ENCODE measurements at places on chromosomes 13 and 19.

GRCh38 chr19:15584541-15585115 lies 30.4 kb upstream of the CYP4F8 start:
- peak; percentile 66 for DNase-seq

- peak; percentile 33 for DNase-seq
These were observed 16.1 kb downstream of the MKNK2 start for GRCh38 chr19:2034729-2035589.

- no peak for DNase-seq
These were observed 24.4 kb downstream of the ELF1 start for GRCh38 chr13:40994581-40995230.

- no peak for DNase-seq
These were observed 1261.3 kb upstream of the SPRY2 start for GRCh38 chr13:81602241-81602640.

GRCh38 chr13:64755961-64756360 lies 2474.2 kb downstream of the PCDH9 start:
- no peak for DNase-seq

GRCh38 chr19:18629166-18630088 lies 7.4 kb upstream of the KLHL26 start:
- no peak for DNase-seq

DNA sequence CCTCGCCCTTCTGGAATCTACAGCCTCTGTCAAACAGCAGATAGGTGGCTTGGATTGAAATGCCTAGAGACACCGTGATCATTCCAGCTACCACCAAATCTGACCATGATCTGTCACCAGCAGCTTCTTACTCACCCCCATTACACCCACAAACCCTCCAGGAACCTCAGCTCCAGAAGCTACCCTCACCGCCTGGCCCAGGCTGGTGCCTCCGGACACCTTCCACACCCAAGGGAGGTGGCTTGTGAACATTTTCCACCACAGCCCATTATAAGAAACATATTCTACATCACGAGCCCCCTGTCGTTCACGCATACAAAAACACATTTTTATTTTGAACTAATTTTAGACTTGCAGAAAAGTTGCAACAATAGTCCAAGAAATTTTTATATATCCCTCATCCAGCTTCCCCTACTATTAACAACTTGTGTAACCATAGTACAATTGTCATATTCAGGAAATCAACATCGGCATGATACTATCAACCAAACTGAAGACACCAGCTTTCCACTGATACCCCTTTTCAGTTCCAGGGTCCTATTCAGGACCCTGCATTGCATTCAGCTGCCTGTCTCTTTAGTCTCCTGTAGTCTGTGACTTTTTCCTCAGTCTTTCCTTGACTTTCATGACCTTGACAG lies 15.4 kb upstream of the UBE2L5 start:
- DNase-seq, result no peak

- DNase-seq, result no peak
These were observed 8.7 kb upstream of the IGFL3 start for GRCh38 chr19:46133101-46133627.

GRCh38 chr13:68851026-68851425 lies 1256.6 kb upstream of the ATXN8OS start:
- no peak for DNase-seq

DNA sequence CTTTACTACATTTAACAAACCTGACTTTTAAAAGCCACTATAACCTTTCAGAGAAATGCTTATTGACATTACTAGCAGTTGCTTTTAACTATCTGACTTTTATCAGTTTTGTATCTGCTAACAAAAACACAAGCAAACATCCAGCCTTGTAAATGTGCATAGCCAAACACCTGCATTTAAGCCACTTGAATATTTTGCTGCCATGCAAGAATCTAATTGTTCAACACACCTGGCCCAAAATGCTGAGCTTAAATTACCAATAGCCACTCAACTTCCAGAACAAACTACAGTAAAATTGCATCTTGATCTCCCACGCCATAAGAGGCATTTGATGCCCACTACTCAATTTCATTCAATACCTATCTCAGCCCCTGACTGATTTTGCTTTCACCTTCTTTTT lies 9.3 kb downstream of the ZIC5 start:
- DNase-seq, result no peak

DNA sequence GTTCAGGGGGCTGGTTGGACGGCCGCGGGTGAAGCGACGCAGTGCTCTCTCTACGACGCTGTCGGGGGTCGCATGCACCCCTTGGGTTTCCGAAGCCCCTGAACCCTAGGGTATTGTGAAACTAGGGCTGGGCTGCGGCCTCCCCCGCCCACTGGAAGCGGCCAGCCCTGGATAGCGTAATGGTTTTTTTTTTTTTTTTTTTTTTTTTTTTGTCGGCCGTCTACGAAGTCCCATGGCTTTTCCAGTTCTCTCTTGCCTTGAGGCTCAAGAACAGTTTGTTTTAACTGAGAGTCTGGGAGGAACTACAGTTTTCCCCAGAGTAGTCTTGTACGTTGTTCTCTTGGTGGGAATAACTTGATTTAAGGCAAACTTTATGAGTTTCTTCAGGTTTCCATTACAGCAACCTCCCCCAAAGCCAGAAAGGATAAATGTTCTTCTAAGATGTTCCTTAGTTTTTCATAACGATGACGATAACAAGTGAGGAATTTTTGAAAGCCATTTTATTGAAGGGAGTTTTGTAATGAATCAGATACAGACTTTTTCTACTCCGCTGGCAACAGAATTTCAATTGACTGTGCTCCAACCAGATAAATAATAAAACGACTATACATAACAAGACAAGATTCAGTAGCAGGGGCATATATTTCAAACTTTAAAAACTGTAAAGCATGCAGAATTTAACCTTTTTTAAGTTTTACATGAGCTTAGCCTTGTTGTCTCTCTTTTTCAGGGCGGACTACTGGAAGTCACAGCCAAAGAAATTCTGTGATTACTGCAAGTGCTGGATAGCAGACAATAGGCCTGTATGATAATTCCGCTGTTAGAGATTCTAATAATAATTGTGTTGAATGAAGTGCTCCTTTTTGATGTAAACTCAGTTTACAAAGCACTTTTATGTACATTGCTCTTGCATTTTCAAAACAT lies 867 bp downstream of the WBP4 start:
- no peak for DNase-seq

DNA sequence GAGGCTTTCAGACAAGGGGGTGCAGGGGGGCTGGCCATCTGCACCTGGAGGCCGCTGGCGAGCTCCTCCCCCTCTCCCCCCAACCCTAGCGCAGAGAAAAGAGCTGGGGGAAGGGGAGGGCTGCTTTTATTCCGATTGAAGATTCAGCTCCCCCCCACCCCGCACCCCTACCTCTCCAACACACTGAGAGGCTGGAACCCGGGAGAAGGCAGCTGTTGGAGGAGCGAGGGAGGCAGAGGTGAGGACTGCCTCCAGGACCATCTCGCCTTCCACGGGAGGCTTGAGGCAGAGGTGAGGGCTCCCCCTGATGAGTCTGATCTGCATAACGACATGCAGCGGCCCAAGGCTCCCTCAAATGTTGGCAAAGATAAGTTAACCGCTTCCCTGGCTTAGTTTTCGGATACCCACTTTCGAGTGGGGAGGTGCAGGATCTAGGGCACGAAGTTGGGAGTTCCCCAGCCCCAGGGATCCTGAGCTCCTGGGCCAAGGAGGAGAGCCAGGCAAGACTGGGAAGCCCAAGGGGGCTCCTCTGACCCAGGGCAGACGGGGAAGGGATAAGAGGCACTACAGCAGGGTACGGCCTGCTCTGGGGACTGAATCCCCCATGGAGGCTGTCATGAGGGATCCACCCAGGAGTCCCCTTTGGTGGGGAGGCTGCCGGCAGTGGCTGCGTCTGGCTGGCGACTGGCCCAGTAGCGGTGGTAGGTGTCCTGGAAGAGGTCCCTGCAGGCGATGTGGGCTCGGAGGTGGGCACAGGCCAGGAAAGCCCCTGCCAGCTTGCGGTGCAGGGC lies 1.2 kb upstream of the NUMBL start:
- no peak for DNase-seq

GRCh38 chr19:11480715-11481533 lies at the start of gene ELAVL3:
Gene ELAVL3 (minus strand): TSS chr19:11481046. CDS start chr19:11480608, 438 bp downstream.
- no peak for DNase-seq

DNA sequence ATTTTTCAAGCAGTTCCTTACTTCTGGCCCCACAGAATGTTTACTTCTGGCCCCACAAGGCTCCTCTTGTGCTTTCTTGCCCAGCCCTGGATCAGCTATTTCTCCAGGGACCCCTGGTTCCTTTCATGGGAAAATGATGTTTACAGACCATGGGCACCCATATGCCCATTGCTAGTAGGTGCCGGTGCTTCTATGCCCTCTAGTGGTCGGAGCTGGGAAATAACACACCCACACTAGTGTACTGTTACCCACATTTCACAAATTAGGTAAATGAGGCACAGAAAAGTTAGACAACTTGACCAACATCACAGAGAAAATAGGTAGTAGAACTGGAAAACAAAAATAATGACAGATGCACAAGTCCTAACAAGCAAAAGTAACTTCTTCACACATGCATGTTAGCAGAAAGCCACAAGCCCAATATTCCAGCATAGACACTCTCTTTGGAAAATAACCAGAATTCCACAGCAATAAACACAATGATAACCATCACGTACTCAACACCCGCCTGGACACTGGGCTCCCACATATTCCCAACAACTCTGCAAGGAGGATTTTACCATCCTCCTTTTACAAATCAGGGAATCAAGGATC lies 1.3 kb upstream of the CEACAM6 start:
- DNase-seq, result peak; percentile 45

DNA sequence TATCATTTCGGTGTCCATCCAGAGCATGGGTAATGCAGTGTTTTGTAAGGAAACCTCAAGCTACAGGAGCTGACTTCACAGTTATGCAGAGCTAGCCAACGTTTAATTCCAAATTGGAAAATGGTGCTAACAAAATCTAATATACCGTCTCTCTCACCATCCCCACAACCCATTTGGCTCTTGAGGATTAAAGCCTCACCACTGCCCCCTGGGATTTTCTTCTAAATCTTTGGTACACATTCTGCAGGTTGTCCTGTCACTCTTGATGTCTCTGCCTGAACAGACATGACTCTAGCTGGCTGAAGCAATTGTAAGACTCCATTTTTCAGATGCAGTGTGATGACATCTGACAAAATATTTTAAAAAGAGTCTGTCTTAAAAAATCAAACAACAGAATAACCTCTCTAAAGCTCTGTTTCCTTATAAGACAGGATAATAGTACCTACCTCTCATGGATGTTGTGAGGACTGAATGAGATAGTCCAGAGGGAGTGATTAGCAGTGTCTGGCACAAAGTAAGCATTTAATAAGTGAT lies 451.8 kb downstream of the SUCLA2 start:
- DNase-seq, result no peak

- no peak for DNase-seq
These were observed 55.6 kb upstream of the F7 start for GRCh38 chr13:113049981-113050380.

- DNase-seq, result no peak
These were observed 460.0 kb downstream of the COG6 start for GRCh38 chr13:40115426-40115825.

- DNase-seq, result no peak
These were observed 26.1 kb downstream of the GAS6 start for GRCh38 chr13:113837560-113838355.

DNA sequence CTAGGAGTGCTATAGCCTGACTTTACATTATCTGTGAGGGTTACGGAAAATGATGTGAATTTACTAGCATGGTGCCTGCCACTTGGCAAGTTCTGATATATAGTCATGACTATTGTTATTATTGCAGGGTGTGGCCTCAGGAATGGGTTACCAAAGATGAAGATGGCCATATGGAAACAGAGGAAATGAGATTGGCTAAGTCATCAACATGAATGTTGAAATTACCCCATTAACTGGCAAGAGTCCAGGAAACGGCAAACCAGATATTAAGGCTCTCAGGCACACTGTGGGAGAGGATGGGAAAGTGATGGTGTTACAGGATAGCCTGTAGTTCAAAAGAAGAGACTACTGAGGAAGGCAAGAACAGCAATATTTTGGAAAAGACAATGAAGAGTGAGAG lies 183.3 kb downstream of the KCNRG start:
- no peak for DNase-seq

DNA sequence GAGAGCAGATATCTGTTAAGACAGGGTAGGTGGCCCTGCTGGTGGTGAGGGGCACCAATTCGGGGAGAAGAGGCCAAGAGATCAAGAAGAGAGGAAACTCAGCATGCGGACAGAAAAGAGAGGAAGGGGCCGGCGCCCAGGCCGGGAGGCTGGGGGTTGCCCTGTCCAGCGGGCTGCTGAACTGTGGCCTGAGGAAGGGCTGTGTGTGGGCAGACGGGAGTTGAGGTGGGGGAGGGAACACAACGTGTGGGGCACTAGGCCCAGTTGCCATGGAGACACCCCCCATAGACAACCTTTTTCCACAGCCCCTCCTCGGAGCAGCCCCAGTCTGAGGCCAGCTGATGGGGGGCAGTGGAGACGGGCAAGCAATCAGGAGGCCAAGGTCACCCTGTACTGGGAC lies 2.5 kb upstream of the CACNG8 start:
- DNase-seq, result no peak

- DNase-seq, result no peak
These were observed 38.7 kb downstream of the ATP11A start for GRCh38 chr13:112728375-112729126.

GRCh38 chr19:44813070-44813840 lies 4.4 kb downstream of the BCAM start:
- DNase-seq, result no peak

- DNase-seq, result no peak
These were observed 2.0 kb downstream of the GPR183 start for GRCh38 chr13:99305158-99305557.

DNA sequence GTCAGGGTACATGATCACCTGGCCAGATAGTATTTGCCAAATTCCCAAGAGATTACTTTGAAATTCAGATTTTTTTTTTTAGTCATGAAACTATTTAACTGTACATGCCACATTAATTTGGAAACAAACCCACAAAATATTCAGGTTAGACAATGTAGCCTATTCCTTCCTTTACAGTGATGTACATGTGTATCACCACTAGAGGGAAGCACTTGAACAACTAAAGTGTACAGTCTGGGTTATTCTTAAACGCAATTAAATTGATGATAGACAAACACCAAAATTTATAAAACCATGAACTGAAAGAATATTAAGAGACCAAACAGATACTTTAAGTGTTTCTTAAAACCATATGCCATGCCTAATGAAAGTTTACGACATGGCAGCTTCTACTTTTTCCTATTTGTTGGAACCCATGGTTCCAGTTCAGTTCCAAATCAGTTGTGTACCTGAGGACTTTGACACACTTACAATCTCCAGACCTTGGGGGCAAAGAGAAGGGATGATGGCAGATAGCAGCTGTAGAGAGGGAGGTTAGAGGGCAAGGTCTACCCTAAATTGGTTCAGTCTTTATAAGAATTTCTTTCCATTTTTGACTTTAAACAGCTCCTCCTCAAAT lies 52.8 kb downstream of the TNFSF13B start:
- no peak for DNase-seq

DNA sequence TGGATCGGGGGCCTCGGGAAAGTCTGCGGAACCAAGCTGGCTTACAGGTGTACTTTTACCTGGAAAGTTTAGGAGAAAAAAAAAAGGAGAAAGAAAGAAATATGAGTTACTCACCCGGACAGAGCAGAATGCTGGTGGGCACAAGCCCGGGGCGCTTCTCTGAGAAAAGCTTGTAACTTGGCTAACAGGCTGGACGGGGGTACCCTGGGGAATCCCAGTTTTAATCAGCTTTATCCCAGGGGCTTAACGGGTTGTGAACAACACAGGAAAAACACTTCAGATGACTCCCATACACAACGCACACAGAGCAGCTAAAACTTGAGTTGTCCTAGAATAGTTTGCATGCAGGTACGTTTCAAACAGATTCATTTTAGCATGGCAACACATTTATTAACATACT lies 37.3 kb downstream of the KLF2 start:
- DNase-seq, result no peak
